ENCODE measurements at places on chromosomes 5 and 9. TPM values are rescaled to one million over a fixed set of nuclear protein-coding genes. Genes with fewer than 3 reads are reported as not detected.

DNA sequence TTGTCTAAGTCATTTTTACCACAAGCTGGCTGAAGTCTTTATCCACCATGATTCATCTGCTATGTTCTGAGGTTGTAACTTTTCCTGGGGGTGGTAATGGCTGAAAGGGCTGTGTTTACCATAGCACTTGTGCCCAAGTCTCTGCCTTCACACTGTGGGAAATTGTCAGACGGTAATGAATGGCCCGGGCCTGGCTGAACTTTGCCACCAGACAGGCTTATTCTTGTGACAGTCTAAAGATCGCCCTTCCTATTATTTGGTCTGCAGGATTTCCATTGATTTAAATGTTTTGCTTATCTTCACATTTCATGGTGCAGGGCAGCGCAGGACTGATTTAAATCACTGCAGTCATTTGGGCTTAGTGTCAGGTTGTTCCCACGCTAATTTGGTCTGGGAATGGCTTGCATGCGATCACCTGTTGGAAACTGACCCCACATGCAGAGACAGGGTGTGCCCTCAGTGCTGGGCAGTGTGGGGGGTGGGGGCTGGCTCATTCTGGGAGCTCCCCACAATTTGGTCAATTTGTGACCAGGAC, 109.3 kb upstream of the ICE1 start:
- H3K36me3 ChIP-seq = no peaks in the 10 kb centered on the region
- no peaks in the 10 kb centered on the region for H3K4me1 ChIP-seq
- no peak for DNase-seq
- no peak overlapping the region for H3K27ac ChIP-seq
- no peak overlapping the region for H3K4me3 ChIP-seq
- H3K27me3 ChIP-seq = no peaks in the 10 kb centered on the region

GRCh38 chr9:119095072-119095471, 274.2 kb downstream of the BRINP1 start:
- no peak overlapping the region for H3K27ac ChIP-seq
- no peak for DNase-seq
- H3K27me3 ChIP-seq = no peaks in the 10 kb centered on the region
- no peak overlapping the region for H3K4me3 ChIP-seq

DNA sequence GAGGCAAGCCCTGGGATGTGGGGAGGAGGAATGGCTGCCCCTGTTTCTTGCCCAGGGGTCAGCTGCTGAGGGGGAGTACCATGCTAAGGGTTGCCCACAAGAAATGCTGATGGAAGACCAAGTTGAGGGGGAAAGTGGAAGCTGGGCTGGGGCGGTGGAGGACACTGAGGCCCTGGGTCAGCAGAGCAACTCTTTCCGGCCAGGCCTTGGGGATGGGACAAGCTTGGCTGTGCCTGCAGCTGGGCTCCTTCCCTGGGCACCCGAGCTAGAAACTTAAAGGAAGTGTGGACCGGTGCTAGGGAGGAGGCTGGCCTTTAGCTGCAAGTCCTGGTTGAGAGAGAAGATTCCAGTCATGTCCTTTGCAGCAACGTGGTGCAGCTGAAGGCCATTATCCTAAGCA, 22.7 kb downstream of the CSF1R start:
- no peaks in the 10 kb centered on the region for H3K36me3 ChIP-seq
- no peaks in the 10 kb centered on the region for H3K27me3 ChIP-seq
- no peak for DNase-seq
- H3K4me1 ChIP-seq = peaks cover 12% of the 10 kb centered on the region
- no peak overlapping the region for H3K4me3 ChIP-seq
- H3K27ac ChIP-seq = no peak overlapping the region

- H3K4me1 ChIP-seq = no peaks in the 10 kb centered on the region
- no peaks in the 10 kb centered on the region for H3K36me3 ChIP-seq
- H3K27me3 ChIP-seq = peaks cover 15% of the 10 kb centered on the region
- no peak overlapping the region for H3K27ac ChIP-seq
- no peak overlapping the region for H3K4me3 ChIP-seq
These were observed 43.7 kb downstream of the CDH6 start for GRCh38 chr5:31237174-31237573.

DNA sequence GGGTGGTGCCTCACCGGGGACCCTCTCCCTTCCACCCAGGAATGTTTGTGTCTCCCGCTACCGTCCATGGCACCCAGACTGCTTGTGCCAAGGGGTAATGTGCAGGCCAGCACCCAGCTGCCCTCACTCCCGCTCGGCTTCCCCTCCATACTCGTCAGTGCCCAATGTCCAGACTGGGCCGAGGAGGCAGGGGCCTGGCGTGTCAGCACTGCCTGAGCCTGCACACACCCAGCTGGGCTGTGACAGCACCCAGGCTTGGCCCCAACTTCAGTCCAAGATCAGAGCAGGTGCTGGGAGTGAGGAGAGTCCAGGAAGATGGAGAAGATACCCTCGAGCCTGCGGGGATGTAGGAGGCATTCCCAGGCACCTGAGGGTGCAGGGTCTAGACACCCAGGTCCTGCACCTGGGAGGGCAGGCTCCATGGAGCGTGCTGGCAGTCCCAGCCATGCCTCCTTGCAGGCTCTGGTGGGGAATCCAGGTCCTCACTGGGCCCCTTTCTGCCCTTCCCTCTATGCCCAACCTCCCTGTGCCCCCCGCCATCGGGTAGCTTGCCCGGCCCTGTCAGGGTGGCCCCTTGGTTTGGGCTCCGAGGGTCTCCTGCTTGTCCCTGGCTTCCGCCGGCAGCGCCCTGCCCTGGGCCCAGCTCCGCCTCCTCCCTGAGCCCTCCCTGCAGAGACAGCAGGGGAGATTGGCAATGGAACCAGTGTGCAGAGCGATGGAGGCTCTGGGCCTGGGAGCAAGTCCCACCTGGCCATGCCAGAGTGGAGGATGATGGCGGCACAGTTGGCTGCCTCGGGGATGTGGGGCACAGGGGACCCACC, 250.8 kb upstream of the EDIL3 start:
- no peak overlapping the region for H3K27ac ChIP-seq
- no peaks in the 10 kb centered on the region for H3K36me3 ChIP-seq
- H3K4me1 ChIP-seq = no peaks in the 10 kb centered on the region
- no peak overlapping the region for H3K4me3 ChIP-seq
- no peak for DNase-seq
- H3K27me3 ChIP-seq = no peaks in the 10 kb centered on the region

- DNase-seq = no peak
- no peak overlapping the region for H3K27ac ChIP-seq
- H3K36me3 ChIP-seq = no peaks in the 10 kb centered on the region
- no peaks in the 10 kb centered on the region for H3K27me3 ChIP-seq
- no peaks in the 10 kb centered on the region for H3K4me1 ChIP-seq
These were observed 318.8 kb upstream of the CDH10 start for GRCh38 chr5:24963611-24964010.

The TSSK1B gene
- not detected for total RNA-seq

The SAXO1 gene
- total RNA-seq = not detected

The FRRS1L gene
- total RNA-seq = not detected

DNA sequence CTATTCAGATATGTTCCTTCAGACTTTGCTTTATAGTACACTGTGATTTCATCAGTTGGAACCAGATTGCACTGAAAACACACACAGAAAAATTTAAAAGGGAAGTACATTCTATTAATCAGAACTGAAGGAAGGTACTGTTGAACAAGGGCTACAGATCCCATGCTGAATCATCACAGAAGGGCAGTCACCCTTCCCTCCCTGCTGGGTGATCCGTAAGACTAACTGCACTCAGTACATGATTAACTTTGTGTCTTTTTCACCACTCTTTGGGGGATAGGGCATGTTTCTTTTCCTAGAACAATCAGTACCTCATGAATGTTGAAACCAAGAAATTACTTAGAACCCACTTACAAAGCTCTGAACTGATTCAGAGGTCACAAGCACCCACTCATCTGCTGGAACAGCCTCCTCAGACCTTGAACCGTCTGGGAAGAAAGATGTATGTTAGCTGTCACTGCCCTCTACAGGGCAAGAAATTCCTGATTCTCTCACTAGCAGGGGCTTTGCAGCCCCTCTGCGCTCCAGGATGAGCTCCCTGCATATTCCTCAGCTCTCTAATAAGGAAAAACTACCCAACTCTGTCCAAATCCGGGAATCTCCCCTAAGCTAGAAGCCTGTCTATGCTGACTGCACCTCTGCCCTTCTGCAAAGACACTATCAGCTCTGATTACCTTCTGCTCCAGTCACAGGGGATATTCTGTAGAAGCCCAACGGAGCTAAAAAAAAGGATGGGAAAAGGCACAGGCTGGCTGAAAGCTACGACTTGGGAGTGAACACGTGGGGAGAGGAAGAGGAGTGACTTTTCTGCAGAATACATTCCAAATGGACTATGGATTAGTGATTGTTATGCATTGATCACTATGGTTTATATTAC, 51.0 kb downstream of the IARS1 start:
- peaks cover 6% of the 10 kb centered on the region for H3K4me1 ChIP-seq
- peaks cover 88% of the 10 kb centered on the region for H3K36me3 ChIP-seq
- H3K4me3 ChIP-seq = no peak overlapping the region
- H3K27me3 ChIP-seq = no peaks in the 10 kb centered on the region
- H3K27ac ChIP-seq = no peak overlapping the region
- no peak for DNase-seq

Data from activated CD4-positive, alpha-beta T cell treated with anti-CD3 and anti-CD28 coated beads for 36 hours (primary cell).